ENCODE measurements at places on chromosomes 7 and 10. TPM values are rescaled to one million over a fixed set of nuclear protein-coding genes. Genes with fewer than 3 reads are reported as not detected.

The TSPAN33 gene
- 5.9 TPM for polyA plus RNA-seq

The ANKRD26 gene
- polyA plus RNA-seq, result 1.9 TPM

The FFAR4 gene
- 0.07 TPM for polyA plus RNA-seq

The PAX4 gene
- not detected for polyA plus RNA-seq

The PPP1R3C gene
- polyA plus RNA-seq, result 27.5 TPM

The DLX5 gene
- 0.09 TPM for polyA plus RNA-seq

The OGA gene
- 28.7 TPM for polyA plus RNA-seq

All from heart right ventricle (tissue), 16 donors.